NCI-H2081 (cell line): ENCODE measurements at places on chromosomes 1 and 21.

- no peak for DNase-seq
Observed at GRCh38 chr1:67573311-67573872, 111.6 kb upstream of the GADD45A start.

- DNase-seq, result no peak
Observed at GRCh38 chr1:82755671-82756070, 954.9 kb downstream of the ADGRL2 start.

GRCh38 chr1:53578358-53578757 lies 119.2 kb downstream of the DMRTB1 start:
- no peak for DNase-seq

- DNase-seq, result no peak
Observed at GRCh38 chr1:208410409-208410808, 166.2 kb upstream of the PLXNA2 start.
